NCI-H2081 treated with DMSO at 0.1 percent for 48 hours (cell line): ENCODE measurements at places on chromosomes 1 and 21.

DNA sequence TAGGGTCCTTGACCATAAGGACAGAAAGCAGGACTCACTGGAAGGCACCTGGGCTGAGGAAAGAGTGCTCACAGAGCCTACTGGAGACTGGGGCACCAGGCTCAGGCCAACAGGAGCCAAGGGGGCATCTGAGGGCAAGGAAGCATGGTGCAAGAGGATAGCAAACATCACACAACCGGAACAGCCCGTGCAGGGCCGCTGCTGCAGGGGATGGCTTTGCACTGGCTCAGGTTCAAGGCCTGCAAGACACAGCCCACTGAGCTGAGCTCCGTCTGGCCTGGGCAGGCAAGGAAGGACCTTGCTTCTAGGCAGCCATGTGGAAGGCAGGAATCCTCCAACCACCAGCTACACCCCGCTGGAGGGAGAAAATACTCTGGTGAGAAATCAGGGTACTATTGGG lies 59.8 kb upstream of the KIF26B start:
- DNase-seq = no peak

- no peak for DNase-seq
Measured at GRCh38 chr1:43582162-43582566, 51.5 kb downstream of the PTPRF start.

GRCh38 chr1:185693654-185694053 lies 40.5 kb upstream of the HMCN1 start:
- no peak for DNase-seq

GRCh38 chr1:183896466-183897048 lies 91.6 kb downstream of the RGL1 start:
- DNase-seq = no peak

DNA sequence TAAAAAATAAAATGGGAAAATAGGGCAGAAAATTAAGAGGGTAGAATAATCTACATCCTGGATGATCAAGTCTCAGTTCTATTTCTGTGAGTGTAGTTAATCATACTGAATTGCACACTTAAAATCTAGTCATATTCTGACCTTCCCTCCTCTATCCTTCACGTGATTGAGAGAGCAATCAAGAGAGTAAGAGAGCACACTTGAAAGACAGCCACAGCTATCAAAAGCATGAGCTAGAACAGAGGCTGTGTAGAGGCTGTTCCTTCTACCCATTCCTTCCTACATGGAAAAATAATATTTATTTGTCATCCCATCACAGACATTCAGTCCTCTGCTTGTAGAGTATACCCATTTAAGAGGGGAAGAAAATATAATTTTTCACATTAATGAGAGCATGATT lies 52.4 kb downstream of the PHC2 start:
- DNase-seq = no peak

- DNase-seq = no peak
Measured at GRCh38 chr1:167977245-167977644, 40.4 kb upstream of the MPC2 start.

DNA sequence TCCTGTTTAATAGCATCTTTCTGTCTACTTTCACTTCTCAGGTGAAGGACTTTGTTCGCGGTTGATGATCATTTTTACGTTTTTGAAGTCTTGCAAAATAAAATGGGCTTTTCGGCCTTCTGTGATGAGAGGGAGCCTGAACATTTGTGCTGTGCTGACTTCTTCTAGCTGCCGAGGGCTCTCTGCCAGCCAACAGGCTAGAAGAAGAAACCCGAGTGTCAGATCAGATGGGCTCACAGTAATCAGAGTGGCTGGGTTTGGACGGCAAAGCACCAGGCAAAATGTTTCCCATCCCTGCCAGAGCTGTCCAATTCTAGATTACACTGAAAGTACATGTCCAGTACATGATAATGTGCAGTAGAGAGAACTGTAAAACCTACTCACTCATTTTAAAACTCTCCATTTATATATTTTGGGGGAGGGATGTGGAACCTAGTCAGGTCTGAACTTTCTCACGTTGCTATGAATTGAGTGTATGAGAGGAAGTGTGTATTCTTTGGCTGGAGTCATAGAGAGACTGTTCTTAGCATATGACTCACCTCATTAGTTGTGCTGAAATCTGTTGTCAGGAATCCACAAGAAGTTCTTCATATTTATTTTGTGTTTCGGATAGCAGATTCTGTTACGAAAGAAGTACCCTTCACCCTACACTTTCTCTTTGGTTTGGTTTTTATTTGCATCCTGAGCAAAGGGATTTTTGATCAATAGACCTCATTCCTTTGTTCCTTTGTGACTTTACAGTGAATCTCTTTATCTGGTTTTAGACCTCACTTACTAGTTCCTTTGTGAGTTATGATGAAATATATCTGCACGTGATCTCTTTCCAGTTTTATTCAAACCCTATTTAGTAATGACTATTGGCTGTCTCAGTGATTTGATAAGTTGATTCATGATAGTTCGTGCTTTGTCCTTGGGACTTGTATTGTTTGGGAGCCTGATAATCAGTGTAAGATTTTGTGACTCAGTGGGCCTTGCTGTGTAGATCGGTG lies 4.8 kb downstream of the ATP1A1 start:
- no peak for DNase-seq

GRCh38 chr1:243454328-243454997 lies 198.6 kb downstream of the SDCCAG8 start:
- no peak for DNase-seq

DNA sequence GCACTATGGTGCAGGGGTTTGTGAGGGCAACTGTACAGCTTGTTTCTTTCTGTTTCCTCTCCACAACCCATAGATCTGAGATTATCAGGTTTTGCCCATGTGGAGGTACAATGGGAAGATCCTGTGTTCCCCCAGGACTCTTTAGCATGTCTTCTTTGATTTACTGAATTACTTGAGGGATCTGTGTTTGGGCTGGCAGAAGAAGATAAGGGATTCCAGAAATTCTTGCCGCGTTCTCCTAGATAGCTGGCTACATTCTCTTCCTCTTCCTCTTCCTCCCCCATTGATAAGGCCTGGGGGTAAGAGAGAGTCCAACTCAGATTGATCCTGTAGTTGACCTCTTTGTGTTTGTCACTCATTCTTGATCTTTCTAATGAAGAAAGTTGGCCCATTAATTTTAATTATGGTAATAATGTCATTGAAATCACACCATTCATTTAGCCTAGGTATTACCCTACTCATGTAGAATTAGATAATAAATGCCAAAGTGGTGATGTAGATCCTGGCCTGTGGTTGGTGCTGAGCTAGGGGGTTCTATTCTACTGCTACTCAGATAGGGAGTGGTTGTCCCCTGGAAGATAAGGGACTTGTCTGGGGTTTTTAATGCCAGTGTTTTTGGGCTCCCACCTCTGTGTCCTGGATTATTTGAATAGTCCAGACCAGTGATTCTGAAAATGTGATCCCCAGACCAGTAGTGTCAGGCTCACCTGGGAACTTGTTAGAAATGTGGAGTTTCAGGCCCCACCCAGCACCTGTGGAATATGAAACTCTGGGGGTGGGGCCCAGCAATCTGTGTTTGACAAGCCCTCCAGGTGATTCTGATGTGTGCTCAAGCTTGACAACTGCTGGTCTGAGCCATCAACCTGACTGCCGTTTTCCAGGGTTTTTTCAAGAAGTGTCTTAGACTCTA lies 122.2 kb downstream of the NOS1AP start:
- DNase-seq = no peak

GRCh38 chr1:230915078-230915477 lies 46.8 kb upstream of the C1orf198 start:
- no peak for DNase-seq

DNA sequence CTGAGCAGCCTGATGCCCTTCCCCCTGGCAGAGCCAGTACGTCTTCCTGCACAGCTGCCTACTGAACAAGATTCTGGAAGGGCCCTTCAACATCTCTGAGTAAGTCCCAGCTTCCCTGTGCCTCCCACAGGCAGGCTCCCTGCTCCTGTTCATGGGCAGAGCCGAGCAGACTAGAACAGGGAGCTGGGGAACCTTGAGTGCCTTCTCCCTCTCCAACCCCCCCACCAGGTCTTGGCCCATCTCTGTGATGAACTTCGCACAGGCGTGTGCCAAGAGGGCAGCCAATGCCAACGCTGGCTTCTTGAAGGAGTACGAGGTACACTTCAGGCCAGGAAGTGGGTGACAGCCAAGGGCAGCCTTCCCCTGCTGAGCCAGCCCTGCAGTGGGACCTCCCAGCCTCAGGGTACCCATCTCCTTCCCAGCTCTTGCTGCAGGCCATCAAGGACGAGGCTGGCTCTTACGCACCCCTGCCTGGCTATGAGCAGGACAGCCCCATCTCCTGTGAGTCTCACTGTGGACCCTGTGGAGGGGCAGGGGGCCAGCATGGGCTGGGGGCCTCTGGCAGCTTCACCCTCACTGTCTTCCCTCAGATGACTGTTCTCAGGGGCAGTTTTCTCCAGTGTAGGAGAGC lies 6.4 kb upstream of the LGR6 start:
- no peak for DNase-seq

DNA sequence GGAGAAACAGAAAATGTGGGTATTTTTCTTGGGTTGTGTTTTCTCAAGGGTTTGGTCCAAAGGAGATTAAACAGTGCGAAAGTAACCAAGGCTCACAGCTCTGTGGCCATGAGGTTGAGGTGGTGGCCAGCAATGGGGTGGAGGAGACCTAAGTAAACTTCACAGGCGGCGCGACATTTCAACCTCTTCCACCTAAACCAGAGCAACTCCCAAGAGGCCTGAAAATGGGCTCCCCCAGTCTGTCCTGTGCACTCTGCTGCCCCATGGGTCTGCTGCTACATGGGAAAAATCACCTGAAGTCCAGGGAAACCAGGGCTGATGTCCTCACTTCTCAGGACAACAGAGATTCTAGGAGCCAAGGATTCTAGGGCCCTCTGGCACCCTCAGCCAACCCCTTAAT lies 12.4 kb downstream of the CELF3 start:
- DNase-seq = no peak

GRCh38 chr1:231743966-231744365 lies 117.4 kb downstream of the DISC1 start:
- no peak for DNase-seq

DNA sequence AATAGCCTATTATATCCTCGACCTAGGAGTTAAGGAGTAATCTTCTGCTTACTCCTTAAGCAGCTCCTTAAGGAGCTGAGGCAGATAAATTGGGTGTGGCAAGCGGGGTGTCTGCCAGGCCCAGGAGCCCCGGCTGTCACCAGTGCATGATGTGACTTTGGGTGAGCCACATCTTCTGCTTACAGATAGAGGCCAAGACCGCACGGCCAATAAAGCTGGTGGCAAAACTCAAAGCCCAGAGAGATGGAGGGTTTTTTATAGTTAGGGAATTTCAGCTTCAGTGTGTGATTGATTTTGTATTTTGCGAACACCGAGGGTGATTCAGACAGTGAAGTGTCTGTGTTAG lies 9.8 kb downstream of the MX2 start:
- no peak for DNase-seq

GRCh38 chr1:160121388-160121787 lies 5.8 kb downstream of the ATP1A2 start:
- DNase-seq = no peak

DNA sequence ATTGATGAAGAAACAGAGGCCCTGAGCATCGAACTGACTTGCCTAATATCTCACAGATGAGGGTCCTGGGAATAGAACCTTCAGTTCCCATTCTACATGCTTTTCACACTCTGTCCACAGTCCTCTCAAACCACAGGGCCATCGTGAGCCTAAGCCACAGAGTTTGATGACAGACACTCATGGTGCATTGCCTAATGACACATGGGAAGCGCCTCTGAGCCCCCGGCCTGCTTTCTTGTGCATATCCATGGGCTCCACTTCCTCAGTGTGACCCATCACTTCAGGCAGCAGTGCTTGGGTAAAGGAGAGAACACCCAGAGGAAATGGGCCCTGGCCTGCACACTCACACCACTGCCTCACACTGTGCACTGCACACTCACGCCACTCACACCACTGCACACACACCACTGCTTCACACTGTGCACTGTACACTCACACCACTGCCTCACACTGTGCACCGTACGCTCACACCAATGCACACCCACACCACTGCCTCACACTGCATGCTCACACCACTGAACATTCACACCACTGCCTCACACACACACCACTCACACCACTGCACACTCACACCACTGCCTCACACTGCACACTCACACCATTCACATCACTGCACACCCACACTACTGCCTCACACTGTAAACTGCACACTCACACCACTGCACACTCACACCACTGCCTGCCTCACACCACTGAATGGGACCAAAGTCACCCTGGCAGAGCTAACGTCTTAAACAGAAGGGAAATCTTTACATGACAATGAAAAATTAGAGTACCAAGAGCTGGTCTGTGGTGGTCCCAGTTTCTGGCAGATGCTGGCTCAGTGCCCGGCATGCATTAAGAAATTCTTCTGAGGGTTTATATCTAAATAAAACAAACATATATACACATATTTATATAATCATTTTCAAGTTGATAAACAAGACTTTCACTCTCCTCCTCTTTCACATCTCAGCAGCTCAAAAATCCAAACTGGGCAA lies 53.0 kb downstream of the KANK4 start:
- no peak for DNase-seq

DNA sequence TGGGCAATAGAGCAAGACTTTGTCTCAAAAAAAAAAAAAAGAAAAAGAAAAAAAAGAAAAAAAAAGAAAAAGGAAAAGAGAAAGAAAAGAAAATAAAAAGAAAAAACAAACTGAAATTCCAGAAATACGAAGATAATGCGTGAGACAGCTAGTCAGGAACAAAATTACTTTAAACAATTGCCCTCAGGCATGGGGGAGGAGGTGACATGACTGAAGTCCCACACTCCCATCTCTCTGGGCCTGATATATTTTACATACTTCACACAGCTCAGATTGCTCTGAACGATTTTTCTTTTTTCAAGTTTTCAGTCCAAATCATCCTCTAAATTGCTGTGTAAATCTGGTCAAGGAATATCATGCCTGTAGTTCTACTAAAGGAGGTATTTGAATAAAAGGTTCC lies 409.5 kb upstream of the DEPDC1 start:
- no peak for DNase-seq

DNA sequence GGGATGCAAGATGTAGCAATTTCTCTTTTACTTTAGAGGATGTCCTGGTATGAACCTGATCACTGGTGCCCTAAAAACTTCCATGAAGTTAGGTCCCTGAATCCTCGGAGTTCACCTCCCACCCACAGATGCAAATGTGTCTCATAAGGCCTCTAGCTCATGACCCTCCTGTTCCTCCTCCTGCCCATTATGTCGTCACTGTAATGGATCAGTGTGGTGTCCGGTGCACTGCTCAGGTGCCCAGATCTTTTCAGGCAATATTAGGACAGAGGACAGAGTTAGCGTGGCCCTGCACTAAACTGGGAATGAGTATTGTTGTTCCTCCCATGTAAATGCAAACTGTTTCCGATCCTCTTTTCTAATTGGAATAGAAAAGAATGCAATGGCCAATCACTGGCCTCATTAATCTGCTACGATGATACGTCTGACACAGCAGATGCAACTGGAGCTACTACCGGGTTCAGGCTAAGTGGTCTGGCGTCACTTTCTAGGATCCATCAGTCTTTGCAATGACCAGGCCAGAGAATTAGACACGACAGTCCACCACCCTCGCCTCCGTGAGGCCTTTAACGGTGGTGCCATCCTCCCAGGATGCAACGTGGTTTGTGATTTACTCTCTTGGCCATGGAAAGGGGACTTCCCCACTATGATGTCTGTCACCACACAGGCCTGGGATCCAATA lies 3.4 kb upstream of the COL6A2 start:
- no peak for DNase-seq

- peak; percentile 61 for DNase-seq
Measured at GRCh38 chr1:23544444-23545389, 13.7 kb upstream of the E2F2 start.

GRCh38 chr1:39305555-39305954 lies 101.1 kb downstream of the MACF1 start:
- DNase-seq = no peak

- DNase-seq = no peak
Measured at GRCh38 chr1:17575797-17576518, 36.5 kb downstream of the ARHGEF10L start.

- no peak for DNase-seq
Measured at GRCh38 chr1:212955961-212956620, 5.8 kb downstream of the VASH2 start.
